ENCODE measurements at places on chromosomes 3 and 15.

DNA sequence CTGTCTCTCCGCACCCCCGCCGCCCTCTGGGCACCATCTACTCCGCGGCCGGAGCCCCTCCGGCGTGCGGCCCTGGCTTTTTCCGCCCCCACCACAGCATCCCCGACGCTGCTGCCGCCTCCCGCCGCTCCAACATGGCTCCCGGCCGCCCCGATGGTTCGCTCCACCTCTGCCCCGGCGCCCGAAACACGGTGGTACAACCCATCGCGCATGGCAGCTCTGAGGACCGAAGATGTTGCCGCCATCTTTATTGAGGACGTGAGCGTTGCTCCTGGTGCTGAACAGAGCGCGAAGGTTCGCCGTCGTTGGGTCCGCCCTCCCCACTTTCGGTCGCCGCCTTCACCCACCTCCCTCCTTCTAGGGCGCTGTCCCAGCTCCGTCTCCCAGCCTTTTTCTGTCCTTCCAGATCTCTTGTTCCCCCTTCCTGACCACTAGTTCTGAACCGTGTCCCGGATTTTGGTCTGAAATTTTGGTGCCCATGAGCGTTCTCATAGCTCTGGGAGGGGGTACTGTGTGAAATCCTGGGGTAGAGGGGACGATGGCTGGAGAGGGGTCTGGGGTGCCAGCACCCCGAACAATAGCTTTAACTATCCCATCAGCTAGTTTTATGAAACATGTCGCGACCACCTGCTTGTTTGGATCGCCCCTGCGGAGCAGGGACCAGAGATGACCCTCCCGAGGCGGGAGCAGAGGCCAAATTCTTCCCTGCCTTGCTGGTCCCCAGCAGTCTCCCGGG is at the start of gene CELSR3:
TSS of gene CELSR3 (minus strand) at position 134 of the 736 bp plus-strand sequence. CDS start 252 bp downstream, outside the sequence.
- DNase-seq = no peak

DNA sequence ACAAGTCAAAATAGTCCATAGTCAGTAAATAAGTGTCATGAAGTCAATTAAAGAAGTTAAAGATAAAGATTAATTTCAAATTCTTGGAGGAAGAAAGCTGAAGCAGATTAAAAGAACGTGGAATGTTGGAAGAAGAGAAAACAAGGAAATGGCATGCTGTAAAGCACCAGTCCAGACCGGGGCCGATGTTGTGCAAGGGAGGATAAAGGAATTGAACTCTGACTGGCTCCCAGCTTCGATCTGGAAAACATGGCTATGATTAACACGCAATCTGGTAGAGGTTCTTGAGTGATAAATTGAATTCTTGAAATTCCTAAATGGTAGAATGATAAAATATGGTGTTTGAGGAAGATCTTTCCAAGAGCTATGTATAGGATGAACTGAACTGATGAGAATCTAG is 194.4 kb downstream of the MEIS2 start:
- no peak for DNase-seq

- DNase-seq = peak; percentile 67
Observed at GRCh38 chr3:51371943-51372557, 13.0 kb upstream of the MANF start.

DNA sequence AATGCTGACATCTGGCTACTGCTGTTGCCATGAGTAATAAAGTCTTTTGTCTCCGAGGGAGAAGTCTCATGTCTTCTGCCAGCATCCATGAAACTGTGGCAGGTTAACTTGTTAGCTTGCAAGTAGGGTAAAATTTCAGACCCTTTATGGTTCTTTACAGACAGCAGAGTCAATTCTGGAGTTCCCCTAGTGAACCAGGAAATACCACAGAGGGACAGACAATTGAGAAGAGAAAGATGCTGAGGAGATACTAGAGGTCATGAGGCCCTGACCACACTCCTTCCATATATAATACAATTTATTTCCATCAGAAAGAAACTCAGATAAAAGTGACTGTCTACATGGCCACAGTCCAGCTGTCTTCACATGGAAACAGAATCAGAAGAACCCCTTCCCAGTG is 38.1 kb downstream of the NMNAT3 start:
- no peak for DNase-seq

- DNase-seq = no peak
Observed at GRCh38 chr3:57160765-57161538, 4.2 kb downstream of the IL17RD start.

GRCh38 chr15:100650685-100651084 is 48.3 kb downstream of the ASB7 start:
- no peak for DNase-seq

DNA sequence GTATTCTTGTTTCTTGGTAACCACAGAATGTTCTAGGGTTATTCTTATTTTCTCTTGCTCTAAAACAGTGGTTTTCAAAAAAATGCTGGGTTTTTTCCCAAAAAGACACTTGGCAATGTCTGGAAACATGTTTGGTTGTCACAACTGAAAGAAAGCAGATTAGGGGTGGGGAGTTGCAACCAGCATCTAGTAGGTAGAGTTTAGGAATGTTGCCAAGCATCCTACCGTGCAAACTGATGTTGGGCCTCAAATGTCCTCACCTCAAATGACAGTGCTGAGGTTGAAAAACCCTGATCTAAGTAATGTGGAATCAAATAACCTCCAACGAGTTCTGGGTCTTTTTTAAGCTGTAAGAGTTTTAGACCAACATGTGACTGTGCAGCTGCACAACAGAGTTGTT is 270.5 kb upstream of the STT3B start:
- DNase-seq = no peak

- DNase-seq = peak; percentile 30
Observed at GRCh38 chr15:28963711-28964081, 77.9 kb downstream of the APBA2 start.

GRCh38 chr3:11948331-11948730 is 55.9 kb upstream of the SYN2 start:
- peak; percentile 0 for DNase-seq

GRCh38 chr3:195154793-195155535 is 116.0 kb downstream of the XXYLT1 start:
- no peak for DNase-seq

GRCh38 chr3:149970716-149971402 is at the start of gene PFN2:
PFN2 (minus strand) TSS chr3:149970895; CDS start chr3:149970856, 39 bp downstream.
- DNase-seq = peak; percentile 79

- DNase-seq = no peak
Observed at GRCh38 chr15:78667578-78668236, 26.7 kb upstream of the CHRNB4 start.

DNA sequence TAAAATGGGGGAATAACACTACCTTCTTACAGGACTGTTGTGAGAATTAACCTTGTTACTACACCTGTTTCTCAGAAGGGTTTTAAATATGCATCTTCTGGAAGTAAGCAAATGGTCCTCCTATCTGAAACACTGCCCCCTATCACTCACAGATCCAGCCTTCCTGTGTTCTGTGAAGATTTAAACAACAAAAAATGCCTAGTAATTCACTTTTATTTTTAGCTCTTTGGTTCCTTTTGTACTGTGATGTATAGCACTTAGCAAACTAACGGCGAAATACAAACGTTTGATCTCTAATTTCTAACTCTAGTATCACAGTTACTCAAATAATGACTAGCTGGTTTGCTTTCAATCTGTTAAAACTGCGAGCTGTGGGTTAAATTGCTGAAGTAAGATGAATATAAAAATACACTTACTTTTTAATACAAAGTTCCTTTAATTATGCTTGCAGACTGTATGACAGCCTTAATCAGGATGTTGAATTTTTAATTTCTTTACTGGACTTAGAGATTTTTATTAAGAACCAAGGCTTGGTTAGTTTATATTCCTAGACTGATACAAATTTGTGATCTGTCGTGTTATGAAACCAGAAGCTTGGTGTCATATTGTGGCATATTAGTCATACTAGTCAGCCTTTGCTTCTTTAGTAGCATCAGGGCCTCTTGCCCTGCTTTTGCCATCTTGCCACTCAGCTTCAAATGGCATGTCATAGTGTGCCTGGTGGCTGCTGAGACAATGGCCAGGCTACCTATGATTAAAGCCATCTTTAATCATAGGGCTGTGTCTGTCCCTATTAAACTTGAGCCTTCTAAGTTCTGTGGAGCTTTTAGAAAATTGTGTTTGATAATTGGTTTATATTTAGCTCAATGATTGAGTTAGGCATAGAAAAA is 9.2 kb downstream of the EIF3J start:
- DNase-seq = no peak

- no peak for DNase-seq
Observed at GRCh38 chr3:163422671-163423070, 1655.6 kb downstream of the SI start.

DNA sequence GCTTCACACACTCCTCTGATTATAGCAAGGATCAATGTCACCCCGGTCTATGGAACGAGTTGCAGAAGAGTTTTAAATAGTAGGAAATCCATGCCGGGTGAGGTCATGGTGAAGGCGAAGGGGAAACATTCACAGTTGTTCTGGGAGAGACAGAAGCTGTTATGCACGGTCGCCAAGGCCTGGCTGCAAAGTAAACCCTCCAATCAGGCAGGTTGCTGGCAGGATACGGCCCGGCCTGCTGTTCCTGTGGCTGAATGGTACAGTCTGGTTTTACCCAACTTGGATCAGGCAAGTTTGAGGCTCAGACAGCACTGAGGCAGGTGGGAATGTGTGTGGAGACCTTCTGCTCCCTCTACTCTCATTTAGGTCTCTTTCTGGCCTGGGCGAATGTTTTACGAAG is 45.3 kb upstream of the ATP2B2 start:
- DNase-seq = peak; percentile 47

DNA sequence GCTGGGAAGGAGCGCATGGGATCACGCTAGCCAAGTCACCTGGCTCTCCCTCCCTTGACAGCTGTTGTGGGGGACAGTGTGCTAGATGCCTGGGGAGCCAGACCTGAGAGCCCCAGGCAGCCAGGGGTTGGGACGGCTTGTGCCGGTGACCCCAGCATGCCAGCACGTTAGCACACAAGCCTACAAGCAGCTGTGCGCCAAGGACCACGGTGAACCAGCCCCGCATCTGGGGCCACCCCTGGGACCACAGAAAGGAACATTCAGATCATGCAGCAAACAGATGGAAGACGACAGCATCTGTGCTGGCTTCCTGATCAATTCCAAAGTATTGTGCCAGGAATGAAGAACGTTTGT is 64.8 kb downstream of the NTRK3 start:
- no peak for DNase-seq

GRCh38 chr15:69553686-69554085 is 101.1 kb downstream of the RPLP1 start:
- no peak for DNase-seq

DNA sequence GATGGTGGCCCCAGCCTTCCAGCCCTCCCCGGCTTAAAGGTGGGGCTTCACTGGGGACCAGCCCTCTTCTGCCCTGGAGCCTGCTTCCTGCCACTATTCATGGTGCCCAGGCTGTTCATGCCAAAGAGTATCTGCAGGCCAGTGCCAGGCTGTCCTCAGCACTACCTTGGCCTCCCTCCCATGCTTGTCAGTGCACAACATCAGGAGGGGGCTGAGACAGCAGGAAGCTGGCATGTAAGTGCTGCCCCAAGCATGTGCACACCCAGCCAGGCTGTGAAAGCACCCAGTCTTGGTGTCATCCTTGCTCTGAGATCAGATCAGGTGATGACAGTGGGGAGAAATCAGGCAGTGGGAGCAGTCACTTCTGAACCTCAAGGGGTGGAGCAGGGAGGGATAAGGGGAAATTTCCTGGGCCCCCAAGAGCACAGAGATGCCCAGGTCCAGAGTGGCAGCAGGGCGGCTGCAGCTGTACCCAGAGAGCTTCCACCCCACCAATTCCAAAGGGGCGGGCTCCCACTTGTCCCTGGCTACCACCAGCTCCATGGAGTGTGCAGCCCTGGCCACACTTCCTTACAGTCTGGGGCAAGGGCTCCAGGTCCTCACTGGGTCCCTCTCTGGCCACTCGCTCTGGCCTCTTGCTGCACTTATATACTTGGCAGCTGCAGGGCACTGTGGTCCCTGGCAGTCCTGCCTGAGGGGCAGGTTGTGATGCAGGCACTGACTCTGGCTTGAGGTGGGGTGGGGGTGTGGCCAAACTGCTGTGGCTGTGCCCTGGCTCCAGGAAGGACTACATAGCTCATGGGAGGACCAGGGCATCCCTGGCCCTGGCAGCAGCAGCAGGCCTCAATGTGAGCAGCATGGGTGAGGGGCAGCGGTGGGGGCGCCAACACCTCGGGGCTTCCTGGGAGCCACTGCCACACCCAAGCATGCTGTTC is 91.4 kb upstream of the TNFSF10 start:
- DNase-seq = no peak

- DNase-seq = no peak
Observed at GRCh38 chr3:117710501-117710900, 1000.9 kb downstream of the TUSC7 start.

DNA sequence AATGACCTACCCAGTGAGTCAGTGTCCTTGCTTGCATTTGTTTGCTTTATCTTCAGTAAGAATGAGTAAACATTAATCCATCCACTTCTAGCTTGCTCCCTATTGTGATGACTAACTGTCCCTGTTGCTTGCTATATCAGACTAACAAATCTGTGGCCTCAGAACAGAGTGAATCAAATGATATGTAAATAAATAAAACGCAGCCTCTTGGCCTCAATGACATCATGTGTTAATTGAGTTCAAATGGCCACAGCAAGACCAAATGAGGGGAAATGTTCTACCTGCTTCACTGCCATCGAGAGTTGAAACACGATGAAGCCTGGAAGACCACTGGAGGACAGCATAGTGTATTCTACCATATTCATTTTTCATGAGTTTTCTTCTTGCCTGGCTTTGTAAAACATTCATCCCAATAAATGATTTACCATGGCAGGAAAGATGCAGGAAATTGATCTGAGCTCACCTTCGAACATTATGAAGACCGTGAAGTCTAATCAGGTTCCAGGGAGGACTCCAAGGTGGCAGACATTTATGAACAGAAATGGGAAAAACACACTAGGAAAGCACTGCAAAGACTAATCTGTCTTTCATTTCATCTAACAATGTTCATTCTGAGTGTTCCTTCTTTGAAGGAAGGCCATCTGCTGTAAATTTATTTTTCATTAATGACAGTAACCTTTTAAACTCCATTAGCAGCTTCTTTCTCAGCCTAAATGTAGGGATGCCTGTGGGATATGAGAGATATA is 1144.5 kb downstream of the TUSC7 start:
- DNase-seq = no peak

GRCh38 chr3:69406163-69406562 is 20.3 kb upstream of the FRMD4B start:
- DNase-seq = no peak

GRCh38 chr3:114745322-114746240 is 401.5 kb downstream of the ZBTB20 start:
- DNase-seq = no peak

GRCh38 chr3:196726788-196727675 is 12.6 kb upstream of the PAK2 start:
- no peak for DNase-seq

DNA sequence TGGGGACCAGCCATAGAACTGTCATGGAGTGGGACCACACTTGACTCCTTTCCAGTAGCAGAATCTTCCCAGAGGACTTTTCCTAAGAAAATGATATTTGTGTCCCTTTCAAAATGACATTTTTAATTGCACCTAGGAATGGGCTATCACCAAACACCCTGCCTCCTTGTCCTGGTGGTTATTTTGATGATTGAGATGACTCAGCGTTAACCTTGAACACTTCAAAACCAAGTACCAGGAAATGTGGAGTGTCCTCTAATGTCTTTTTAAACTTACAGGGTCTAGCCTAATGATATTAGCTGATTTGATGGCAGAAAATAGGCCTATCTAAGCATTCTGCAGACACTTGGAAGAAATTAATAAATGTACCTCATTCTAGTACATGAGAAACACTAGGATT is 90.7 kb downstream of the HHLA2 start:
- DNase-seq = no peak

- DNase-seq = no peak
Observed at GRCh38 chr3:66224220-66224619, 3.4 kb downstream of the SLC25A26 start.

GRCh38 chr15:72315706-72316370 is 4.1 kb downstream of the CELF6 start:
- DNase-seq = no peak

GRCh38 chr3:196638861-196639482 is 522 bp upstream of the NRROS start:
- no peak for DNase-seq

Data from activated CD8-positive, alpha-beta memory T cell treated with anti-CD3 and anti-CD28 coated beads for 24 hours (primary cell).